ENCODE measurements at places on chromosomes 5 and 9. TPM values are rescaled to one million over a fixed set of nuclear protein-coding genes. Genes with fewer than 3 reads are reported as not detected.

Gene SPINK5
- total RNA-seq = 26.0 TPM

- H3K27ac ChIP-seq = no peak overlapping the region
- peaks cover 8% of the 10 kb centered on the region for H3K4me1 ChIP-seq
- no peak overlapping the region for H3K4me3 ChIP-seq
- no peak for DNase-seq
- H3K27me3 ChIP-seq = no peaks in the 10 kb centered on the region
- peaks cover 30% of the 10 kb centered on the region for H3K36me3 ChIP-seq
Measured at GRCh38 chr5:14292766-14293658, 149.9 kb downstream of the TRIO start.

DNA sequence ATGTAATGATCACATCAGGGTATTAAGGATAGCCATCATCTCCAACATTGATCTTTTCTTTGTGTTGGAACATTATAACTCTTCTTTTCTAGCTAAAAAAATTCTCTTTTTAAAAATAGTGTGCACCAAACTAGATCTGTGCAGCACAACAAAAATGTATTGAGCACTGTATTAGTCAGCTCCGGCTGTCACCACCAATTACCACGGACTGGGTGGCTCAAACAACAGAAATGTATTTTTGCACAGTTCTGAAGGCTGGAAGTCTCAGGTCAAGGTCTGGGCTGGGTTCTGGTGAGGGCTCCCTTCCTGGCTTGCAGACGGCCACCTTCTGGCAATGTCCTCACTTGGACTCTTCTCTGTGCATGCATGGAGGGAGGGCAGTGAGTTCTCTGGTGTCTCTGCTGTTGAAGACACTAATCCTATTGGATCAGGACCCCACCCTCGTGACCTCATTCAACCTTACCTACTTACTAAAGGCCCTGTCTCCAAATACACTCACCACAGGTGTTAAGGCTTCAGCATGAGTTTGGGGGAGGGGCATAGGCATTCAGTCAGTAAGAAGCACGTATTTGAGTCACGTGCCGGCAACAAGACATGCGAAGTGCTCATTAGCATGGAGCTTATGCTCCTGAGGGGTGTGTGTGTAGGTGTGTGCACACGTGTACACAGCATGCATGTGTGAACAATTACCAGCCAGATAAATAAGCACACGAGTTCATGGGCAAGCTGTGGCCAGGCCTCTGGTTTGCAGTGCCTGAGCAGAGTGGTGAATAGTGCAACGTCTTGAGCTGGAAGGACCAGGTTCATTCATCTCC is 89.4 kb upstream of the SH3PXD2B start:
- no peak overlapping the region for H3K4me3 ChIP-seq
- peaks cover 24% of the 10 kb centered on the region for H3K4me1 ChIP-seq
- H3K36me3 ChIP-seq = no peaks in the 10 kb centered on the region
- DNase-seq = peak; percentile 22
- H3K27me3 ChIP-seq = peaks cover 17% of the 10 kb centered on the region

- peaks cover 3% of the 10 kb centered on the region for H3K27me3 ChIP-seq
- H3K4me3 ChIP-seq = no peak overlapping the region
- DNase-seq = no peak
- no peaks in the 10 kb centered on the region for H3K36me3 ChIP-seq
- H3K4me1 ChIP-seq = no peaks in the 10 kb centered on the region
Measured at GRCh38 chr5:119402555-119402954, 46.7 kb downstream of the TNFAIP8 start.

DNA sequence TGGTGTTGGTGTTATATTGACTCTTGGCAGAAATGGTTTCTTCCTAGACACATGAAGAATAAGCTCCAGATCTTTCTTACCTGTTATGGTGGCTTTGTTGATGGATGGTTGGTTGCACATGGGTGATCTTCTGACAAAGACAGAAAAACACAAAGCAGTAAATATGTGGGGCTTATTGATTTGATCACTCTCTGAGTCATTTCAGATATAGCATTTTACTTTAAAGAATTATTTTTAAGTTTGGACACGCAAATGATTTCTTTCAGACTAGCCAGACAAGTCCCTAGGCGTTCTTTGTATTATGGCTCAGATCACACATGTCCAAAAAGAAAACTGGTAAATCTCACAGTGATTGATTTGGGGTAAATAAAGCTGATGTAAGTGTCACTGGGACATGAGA is 597.6 kb downstream of the RAB3C start:
- no peak overlapping the region for H3K4me3 ChIP-seq
- H3K27me3 ChIP-seq = no peaks in the 10 kb centered on the region
- H3K4me1 ChIP-seq = peaks cover 18% of the 10 kb centered on the region
- H3K36me3 ChIP-seq = peaks cover 10% of the 10 kb centered on the region
- peak overlapping the region; percentile 71 for H3K27ac ChIP-seq

Measured in type B pancreatic cell (in vitro differentiated cells).